Ureter (tissue), 1 donor: ENCODE measurements at places on chromosomes 2 and 18. TPM values are rescaled to one million over a fixed set of nuclear protein-coding genes. Genes with fewer than 3 reads are reported as not detected.

The GCG gene
- not detected for total RNA-seq

The MROH2A gene
- total RNA-seq = 9.3 TPM

The HES6 gene
- 3.4 TPM for total RNA-seq

The HRH4 gene
- total RNA-seq = not detected

The MITD1 gene
- 27.0 TPM for total RNA-seq

The MATN3 gene
- total RNA-seq = 2.2 TPM

The IL1R1 gene
- 93.3 TPM for total RNA-seq

The PAIP2B gene
- 11.6 TPM for total RNA-seq

The SLC16A14 gene
- total RNA-seq = 9.2 TPM

The CCBE1 gene
- total RNA-seq = 1.8 TPM

The MRPL30 gene
- total RNA-seq = 33.8 TPM

The CAPG gene
- 298 TPM for total RNA-seq

The SLC39A10 gene
- 28.6 TPM for total RNA-seq

The IFIH1 gene
- total RNA-seq = 15.2 TPM

The NOL4 gene
- total RNA-seq = 10.5 TPM

The XDH gene
- 6.6 TPM for total RNA-seq

The C2orf72 gene
- 1.0 TPM for total RNA-seq

The DHRS9 gene
- 1.1 TPM for total RNA-seq

The RASGRP3 gene
- total RNA-seq = 9.9 TPM
